ENCODE measurements at places on chromosomes 5 and 9.
A peak's percentile ranks its signal among the peaks of the same experiment; 100 is the strongest.

- no peak for DNase-seq
Observed at GRCh38 chr5:15203376-15203775, 296.6 kb upstream of the FBXL7 start.

DNA sequence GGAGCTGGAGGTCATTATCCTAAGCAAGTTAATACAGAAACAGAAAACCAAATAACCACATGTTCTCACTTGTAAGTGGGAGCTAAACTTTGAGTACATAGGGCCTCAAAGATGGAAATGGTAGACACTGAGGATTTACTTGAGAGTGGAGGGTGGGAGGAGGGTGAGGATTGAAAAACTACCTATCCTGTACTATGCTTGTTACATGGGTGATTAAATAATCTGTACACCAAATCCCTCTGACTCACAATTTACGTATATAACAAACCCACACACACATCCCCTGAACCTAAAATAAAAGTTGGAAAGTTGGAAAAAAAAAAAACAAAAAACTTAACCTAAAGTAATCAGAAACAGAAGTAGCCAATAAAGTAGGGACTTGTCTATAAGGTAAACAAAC, 48.8 kb upstream of the LARP1 start:
- DNase-seq = no peak

DNA sequence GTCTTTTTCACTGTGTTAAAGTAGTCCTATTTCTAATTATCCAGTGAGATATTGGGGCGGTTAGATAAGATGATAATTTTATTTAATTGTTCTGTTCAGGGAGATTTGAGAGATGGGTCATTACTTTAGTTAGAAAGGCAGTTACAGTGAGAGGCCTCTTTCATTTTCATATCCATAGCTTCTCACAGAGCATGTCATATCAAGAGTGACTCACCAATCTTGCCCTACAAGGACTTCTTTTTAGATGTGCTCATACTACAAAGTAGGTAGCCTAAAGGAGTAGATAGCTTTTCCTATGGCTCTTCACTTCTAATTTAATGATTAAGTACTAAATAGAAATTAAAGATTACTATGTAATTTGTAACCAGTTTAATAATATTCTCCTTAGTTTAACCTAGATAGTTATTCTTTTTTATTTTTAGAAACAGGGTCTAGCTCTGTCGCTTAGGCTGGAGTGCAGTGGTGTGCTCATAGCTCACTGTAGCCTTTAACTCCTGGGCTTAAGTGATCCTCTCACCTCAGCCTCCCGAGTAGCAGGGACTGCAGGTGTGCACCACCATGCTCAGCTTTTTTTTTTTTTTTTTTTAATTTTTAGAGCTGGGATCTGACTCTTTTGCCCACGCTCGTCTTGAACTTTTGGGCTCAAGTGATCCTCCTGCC, 71.0 kb downstream of the FER start:
- no peak for DNase-seq

DNA sequence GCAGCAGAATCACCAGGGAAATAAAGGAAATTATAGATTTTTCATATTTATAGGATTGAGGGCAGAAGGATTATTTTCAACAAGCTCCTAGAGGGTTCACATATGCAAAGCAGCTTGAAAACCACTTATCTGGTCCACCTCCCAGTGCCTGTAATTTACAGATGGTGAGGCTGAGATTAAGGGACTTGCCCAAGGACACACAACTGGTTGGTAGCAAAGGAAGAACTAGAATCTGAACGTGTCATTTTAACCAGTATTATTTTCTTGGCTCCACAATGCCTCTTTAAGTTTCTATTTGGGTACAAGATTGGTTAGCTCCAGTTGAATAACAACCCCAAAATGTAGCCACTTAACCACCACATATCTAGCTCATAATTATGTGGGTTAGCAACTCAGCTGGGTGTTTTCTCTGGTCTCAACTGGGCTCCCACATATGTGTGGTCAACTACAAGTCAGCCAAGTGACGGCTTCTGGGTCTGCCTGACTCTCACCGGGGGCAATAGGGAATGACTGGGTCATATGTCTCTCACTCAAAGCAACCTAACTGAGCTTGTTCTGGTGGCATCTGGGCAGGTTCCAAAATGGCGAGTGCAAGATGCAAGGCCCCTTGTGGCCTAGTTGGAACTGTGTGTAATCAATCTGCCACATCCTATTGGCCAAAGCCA, 127.7 kb downstream of the ZDHHC21 start:
- no peak for DNase-seq

DNA sequence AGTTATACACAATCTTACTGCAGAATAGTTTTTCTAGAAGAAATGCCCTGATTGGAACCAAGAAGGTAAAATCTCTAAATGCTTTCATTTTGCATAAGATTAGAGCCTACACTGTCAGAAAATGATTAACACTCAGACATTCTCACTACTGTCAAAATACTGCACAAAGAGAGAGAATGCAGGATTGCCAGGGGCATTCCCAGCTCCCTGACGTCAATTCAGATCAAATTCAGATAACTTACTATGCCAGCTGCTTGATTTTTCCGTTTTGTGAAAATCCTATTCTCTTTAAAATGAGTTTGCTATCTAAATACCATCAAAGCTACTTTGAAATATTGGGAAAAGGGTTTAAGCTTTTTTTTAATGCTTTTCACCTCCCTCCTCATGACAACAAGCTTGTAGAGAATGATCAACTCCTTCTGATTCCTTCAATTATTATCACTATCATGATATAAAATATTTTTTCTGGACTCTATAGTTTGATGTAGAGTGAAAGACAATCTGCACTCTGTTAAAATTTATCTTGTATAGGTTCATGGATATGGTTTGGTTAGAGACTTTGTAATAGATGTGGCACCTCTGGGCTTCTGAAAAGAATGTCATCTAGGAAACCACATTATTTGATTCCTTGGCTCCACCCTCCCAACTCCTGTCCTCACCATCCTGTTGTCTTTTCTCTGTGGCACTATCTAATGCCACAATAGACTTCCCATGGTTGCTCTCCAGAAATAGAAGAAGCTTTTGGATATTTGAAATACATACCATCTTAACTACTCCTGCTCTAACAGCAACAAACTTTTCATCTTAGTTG, 407.7 kb downstream of the PDE4D start:
- no peak for DNase-seq

- DNase-seq = no peak
Observed at GRCh38 chr9:78130004-78130403, 98.4 kb upstream of the GNAQ start.

DNA sequence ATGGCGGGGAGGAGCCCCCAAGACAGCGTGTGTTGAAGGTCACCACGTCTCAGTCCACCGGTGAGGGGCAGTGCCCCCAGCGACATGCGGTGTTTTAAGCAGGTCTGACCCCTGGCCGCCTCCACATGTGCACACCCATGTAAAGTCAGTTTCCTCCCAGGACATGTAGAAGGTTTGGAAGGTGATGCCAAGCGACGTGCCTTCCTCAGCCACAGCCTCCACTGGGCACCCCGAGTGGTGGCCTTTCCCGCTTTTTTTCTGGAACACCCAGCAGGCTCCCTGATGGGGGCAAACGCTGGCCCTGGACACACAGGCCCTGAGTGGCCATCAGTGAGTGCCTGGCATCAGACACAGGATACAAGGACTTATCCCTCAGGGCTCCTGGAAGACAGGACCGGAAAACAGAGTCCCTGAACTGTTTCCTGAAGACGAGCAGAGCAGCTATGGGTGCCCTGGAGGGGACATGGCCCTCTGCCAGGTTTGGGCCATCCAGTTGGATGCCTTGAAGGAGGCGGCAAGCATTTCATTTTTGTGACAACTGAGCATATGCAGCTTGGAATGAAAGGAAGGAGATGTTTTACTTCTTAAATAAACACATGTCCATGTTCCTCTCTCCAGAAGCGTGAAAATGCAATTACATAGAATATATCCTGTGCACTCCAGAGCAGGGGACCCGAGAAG, 275.8 kb upstream of the IRX2 start:
- DNase-seq = no peak

- no peak for DNase-seq
Observed at GRCh38 chr5:51242456-51242855, 140.8 kb upstream of the ISL1 start.

DNA sequence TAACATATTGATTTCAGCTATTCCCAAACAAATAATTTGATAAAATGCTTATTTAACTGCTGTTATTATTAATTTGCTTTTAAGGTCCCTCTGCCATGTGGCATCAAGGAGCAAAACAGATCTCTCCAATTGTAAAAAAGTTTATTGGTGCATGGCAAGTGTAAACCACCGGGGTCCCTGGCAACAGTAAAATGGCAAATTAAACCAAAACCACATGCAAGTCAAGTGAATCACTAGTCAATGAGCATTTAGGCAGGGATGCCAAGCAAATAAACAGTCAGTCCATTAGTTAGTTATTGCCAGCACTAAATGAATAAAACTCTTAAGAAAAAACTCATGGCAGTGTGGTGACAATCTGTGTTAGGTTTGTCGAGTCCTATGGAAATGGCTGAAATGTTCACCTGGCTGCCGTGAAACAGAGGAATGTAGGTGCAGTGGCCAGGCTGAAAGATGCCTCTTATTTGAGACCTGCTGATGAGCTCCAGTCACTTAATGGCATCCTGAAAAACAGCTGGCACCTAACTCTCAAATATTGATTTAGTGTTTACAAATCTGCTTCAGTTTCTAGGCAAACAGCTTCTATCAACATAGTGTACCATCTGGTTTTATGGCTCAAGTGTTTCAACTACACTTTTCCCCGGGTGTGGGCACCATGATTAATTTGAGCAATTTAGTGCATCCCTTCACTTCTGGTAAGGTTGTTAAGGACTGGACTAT, 296.5 kb upstream of the ITGA1 start:
- no peak for DNase-seq

- no peak for DNase-seq
Observed at GRCh38 chr9:117224695-117225094, 190.2 kb downstream of the ASTN2 start.

GRCh38 chr5:38134810-38135209, 123.5 kb upstream of the EGFLAM start:
- peak; percentile 28 for DNase-seq

GRCh38 chr5:150609843-150610584, 30.4 kb upstream of the SYNPO start:
- DNase-seq = no peak

GRCh38 chr5:140923601-140924000, 2.5 kb upstream of the PCDHAC1 start:
- no peak for DNase-seq

GRCh38 chr5:80409367-80409966, 1.6 kb downstream of the ZFYVE16 start:
- peak; percentile 36 for DNase-seq

- no peak for DNase-seq
Observed at GRCh38 chr9:4574657-4575243, 84.5 kb downstream of the SLC1A1 start.

DNA sequence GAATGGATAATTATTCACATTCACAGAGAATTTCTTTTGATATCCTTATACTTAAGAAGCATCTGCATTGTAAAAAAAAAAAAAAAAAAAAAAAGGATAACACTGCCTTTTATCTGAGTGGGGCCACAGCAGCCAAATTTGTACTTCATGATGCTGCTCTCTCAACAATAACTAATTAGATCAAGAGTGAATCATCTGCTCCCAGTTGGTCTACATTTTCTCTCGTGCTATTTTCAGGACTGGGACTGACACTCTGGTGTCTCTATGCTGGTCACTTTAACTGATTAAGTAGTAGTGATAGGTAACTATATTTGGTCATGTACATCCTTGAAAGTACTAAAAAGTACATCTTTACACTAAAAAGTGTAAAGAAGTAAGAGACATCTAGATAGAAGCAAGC, 90.1 kb downstream of the RFX3 start:
- DNase-seq = no peak

DNA sequence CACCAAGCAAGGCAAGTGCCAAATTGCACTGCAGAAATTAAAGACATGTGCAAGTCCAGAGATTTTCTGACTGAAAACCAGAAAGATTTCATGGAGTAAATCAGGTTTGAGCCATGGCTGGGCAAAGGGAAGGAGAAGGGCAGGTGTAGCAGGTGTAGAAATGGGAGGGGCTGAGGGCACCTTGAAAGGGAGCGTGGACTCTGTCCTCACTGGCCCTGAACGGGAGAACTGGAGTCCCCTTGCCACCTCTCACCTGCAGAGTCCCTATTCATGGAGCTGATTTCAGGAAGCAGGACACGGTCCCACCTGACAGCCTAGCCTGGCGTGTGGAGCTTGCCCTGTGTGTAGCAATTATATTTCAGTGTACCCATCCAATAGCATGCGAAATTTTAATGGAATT, 46.3 kb downstream of the UBE2QL1 start:
- no peak for DNase-seq

- DNase-seq = no peak
Observed at GRCh38 chr5:69454460-69455249, 37.9 kb upstream of the OCLN start.

- no peak for DNase-seq
Observed at GRCh38 chr9:13383216-13383615, 103.7 kb upstream of the MPDZ start.

- peak; percentile 35 for DNase-seq
Observed at GRCh38 chr9:101705135-101705661, 33.2 kb downstream of the GRIN3A start.

DNA sequence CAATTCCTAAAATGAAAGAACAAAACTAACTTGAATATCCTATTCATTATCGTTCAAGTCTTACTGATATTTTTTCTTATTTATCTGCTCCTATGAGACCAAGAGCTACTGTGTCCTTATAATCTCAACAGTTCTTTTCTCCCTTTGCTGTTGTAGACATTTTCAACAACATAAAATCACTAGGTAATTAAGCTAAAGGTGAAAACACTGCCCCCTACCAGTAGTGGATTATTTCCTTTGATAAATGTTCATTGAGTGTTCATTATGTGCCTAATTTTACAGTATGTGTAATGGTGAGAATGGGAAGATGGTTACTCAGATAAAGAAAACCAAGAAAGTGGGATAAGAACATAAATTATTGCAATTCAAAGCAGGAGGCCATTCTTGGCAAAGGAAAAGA, 41.4 kb upstream of the PAPPA start:
- no peak for DNase-seq

GRCh38 chr5:94385767-94386166, 232.6 kb downstream of the KIAA0825 start:
- DNase-seq = no peak

GRCh38 chr9:121082075-121082474, 7.3 kb downstream of the CNTRL start:
- no peak for DNase-seq

- no peak for DNase-seq
Observed at GRCh38 chr5:97834561-97834960, 651.5 kb upstream of the RIOK2 start.

GRCh38 chr5:96855031-96855872, 21.0 kb upstream of the ERAP2 start:
- DNase-seq = no peak

All from right kidney (tissue), 9 donors.